ENCODE measurements at places on chromosomes 3 and 15.
A peak's percentile ranks its signal among the peaks of the same experiment; 100 is the strongest.

DNA sequence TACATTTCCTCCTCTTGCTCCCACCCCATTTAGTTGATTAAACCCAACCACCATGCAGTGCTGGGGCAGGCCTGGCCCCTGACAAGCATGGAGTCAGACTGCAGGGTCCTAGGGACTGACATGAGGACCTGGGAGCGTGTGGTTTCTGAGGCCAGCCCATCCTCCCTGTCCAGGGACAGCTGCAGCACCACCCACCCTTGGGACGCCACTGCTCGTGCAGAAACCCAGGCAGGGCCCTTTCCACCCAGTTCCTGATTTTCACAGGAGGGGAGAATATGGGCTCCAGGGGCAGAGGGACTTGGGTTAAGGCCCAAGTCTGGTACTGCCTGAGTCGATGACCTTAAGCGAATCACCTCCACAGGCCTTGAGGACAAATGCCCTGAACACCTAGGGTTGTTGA, 23.7 kb downstream of the PLXND1 start:
- no peak for DNase-seq

DNA sequence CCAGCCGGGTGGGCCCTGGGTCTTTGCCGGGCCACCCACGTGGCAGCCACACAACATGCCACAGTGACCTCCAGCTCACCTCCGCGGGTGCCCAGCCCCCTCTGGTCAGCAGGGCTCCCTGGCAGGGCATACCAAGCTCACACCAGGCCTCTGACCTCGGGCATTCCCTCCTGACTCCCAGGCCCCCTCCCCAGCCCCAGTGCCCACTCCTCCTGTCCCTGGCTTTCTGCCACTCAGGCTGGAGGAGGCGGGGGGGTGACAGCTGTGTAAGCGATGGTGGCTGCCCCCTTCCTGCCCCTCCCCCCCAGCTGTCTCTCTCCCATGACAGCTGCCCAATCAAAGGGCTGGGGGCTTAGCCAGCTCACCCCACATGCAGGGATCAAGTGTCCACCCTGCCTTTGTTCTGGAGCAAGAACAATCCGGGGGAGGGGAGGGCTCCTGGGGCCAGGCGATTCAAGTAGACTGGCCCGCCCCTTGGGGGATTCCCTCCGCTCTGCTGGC, 3.3 kb downstream of the PCBP4 start:
- DNase-seq = no peak

DNA sequence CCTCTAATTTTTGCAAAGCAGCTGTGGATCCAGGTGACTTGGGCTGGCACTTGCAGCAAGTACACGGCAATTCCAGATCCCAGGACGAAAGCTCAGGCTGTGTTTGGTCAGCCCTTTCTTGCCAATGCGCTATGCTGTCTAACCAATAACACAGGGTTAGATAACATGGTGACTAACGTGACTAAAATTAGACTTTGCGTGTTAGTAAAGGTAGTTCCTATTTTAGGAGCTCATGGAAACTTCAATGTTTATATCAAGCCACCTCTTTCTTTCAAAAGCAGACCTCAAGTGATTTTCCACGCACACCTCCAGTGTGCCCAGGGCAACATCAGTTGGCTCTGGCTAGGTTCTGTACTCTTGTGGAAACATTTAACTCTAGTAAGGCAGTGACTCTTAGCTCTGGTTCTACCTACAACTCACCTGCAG, 32.5 kb downstream of the CDCP1 start:
- no peak for DNase-seq

- DNase-seq = no peak
These were observed 19.1 kb upstream of the B4GALT4 start for GRCh38 chr3:119259821-119260220.

DNA sequence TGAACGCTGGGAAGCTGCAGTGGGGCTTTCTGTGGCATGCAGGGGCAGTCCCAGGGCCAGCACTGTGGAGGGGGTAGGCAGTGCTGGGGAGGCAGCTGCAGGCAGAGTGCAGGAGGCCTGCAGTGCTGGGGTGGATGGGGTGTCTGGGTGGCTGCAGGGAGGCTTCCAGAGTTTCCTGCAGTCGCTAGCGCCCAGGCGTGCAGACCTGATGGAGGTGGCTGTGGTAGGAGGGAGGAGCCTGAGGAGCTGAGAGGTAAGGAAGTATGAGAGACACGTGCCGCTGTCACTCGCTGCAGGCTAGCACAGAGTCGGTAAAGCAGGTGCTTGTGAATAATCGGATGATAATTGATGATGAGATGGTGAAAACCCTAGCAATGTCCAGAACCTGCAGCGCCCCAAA, 16.3 kb downstream of the SYNM start:
- DNase-seq = peak; percentile 78

- DNase-seq = no peak
These were observed 15.7 kb downstream of the SCAANT1 start for GRCh38 chr3:63896332-63897030.

DNA sequence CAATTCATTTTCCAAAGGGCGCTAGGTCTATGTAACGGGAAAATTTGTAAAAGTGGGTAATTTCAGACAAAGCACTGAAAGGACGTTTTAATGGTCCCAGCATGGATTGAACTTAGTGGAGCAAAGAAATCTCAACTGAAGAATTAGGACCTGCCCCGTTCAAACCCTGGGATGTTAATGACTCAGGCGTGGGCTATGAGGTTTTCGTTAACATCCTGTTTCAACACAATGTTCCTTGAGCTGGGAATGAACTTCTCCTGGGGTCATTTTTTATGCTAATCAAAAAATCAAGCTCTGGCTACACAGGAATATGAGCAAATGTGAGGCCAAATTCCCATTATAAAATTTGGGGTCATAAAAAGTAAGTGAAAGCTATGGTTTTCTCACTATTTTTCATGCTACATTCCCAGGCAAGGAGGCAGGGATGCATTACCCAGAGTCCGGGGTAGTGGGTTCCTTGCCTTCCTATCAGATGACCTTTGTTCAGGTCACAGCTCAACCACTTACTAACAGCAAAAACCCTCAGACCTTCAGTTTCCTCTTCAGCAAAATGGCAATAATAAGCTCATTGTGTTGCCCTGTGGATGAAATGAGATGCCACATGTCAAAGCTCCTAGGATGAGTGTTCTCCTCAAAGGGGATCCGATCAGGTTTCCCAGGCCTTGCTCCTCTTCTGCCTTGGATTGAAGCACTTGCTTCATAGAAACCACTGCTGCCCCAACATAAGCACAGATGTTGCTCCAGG, 271.4 kb downstream of the ARRDC4 start:
- no peak for DNase-seq

- DNase-seq = no peak
These were observed 223.1 kb downstream of the RPLP1 start for GRCh38 chr15:69675731-69676130.

DNA sequence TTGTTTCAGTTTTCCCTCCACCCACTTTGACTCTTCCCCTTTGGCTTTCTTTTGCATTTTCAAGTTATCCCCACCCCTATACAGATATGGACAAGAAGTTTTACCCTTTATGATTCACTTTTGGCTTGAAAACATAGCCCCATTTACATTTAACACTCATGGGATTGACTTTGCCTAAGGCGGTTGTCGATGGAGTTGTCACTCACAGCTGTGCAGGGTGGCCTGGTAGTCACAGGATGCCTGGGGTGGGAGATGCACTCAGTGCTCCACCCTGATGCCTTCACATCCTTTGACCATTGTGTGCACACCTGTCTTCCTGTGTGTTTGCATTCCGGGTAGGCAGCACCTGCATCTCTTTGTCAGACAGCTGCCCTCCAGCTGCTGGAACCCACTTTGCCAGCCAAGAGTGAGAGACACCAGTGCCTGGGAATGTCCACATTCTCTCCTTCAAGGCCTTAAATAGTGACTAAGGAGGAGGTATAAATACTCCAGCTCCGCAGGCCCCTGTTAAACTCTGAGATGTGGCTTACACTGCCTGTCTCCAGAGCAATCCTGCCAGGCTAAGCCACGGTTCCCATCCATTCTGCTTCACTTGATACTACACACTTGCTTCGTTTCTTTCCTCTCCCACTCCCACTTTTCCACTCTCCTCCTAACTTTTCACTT, 191.5 kb upstream of the SLC24A5 start:
- no peak for DNase-seq

Measured in posterior vena cava (tissue), 2 donors.